ENCODE measurements at places on chromosomes 3 and 15. TPM values are rescaled to one million over a fixed set of nuclear protein-coding genes. Genes with fewer than 3 reads are reported as not detected.

GRCh38 chr15:87874896-87875711 lies 381.4 kb downstream of the NTRK3 start:
- DNase-seq: no peak
- no peak overlapping the region for H3K4me3 ChIP-seq
- H3K27ac ChIP-seq: no peak overlapping the region
- no peaks in the 10 kb centered on the region for H3K27me3 ChIP-seq
- no peaks in the 10 kb centered on the region for H3K36me3 ChIP-seq
- no peaks in the 10 kb centered on the region for H3K4me1 ChIP-seq

GRCh38 chr3:134315286-134316106 lies 58.8 kb downstream of the AMOTL2 start:
- H3K27ac ChIP-seq: no peak overlapping the region
- no peak overlapping the region for H3K4me3 ChIP-seq
- no peaks in the 10 kb centered on the region for H3K36me3 ChIP-seq
- peaks cover 25% of the 10 kb centered on the region for H3K27me3 ChIP-seq
- DNase-seq: no peak

DNA sequence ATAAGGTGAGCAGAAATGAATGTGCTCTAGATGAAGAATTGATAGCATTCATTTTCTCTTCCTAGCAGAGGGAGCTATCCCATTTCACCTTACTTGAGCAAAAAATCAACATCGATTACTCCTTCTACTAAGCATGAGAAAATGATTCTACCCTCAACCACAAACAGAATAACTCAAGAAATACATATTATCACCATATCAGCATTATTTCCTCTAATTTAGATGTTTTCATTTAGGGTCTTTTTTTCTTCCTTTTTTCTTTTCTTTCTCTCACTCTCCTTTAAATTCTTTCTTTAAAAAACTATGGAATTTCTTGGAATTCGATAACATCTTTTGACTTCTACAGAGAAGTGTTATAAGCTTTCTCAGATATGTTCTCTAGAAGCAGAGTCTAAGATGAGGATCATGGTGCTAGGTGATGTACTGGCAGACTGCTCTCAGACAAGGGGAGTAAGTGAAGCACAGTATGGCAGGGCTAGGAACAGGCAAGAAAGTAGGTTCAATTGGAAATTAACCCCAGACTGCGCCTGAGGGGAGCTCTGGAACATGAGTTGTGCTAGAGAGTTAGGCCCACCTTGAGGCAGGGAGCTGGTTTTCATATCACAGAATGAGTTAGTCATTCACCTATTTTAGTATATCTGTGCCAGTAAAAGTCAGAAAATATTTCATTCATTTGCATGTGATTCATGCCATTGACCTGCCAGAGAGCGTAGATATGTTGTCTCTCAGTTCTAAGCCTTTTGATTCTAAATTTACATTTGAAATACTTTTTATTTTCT lies 279.2 kb upstream of the KCNH8 start:
- no peaks in the 10 kb centered on the region for H3K27me3 ChIP-seq
- peaks cover 66% of the 10 kb centered on the region for H3K4me1 ChIP-seq
- peak overlapping the region; percentile 99 for H3K27ac ChIP-seq
- peak; percentile 57 for DNase-seq
- H3K36me3 ChIP-seq: peaks cover 9% of the 10 kb centered on the region
- peak overlapping the region; percentile 75 for H3K4me3 ChIP-seq

GRCh38 chr3:58222161-58222724 lies 11.5 kb upstream of the DNASE1L3 start:
- H3K4me1 ChIP-seq: peaks cover 14% of the 10 kb centered on the region
- H3K4me3 ChIP-seq: no peak overlapping the region
- peaks cover 10% of the 10 kb centered on the region for H3K27me3 ChIP-seq

DNA sequence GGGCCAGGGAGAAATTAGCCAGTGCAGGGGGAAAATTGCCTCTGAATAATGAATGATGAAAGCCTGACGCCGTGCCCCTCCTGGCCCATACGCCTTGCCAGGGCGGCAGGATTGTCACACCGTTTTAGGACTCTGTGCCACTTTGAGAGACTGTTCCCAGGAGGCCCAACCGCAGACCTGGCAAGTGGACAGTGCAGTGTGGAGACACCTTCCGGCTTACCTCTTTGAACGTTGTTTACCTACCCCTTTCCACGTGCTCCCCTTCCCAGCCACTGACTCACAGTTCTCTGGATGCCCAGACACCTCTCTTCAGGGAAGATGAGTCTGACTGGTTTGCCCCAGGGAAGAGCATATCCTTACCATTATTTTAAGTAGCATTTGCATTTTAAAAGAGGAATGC lies 84.0 kb upstream of the PXYLP1 start:
- H3K4me3 ChIP-seq: no peak overlapping the region
- H3K4me1 ChIP-seq: no peaks in the 10 kb centered on the region
- peaks cover 10% of the 10 kb centered on the region for H3K27me3 ChIP-seq

DNA sequence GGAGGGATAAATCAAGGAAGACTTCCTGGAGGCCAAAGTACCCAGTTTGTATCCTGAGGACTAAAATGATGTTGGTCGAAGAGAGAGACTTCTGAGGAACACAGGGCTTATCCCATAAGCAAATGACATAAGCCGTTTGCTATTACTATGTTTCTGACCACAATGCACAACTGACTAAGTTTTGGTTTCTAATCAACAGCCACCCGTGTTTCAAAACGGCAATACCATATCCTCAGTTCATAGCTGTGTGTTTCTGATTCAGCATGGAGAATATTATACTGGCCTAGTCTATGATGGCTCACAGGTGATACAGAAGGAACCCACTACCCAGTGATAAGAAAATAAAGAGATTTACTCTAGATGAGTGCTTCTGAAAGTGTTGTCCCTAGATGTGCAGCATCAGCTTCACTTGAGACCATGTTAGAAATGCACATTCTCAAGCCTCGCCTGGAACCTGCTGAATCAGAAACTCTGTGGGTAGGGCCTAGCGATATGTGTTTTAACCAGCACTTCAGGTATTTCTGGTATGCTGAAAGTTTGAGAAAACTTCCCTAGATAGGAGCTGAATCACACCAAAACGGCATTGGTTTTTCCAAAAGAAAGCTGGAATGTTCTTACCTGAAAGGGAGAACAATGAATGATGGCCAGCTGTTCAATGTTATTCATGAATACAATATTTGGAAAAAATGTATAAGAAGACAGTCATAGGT lies 639.7 kb upstream of the NR2F2 start:
- peaks cover 5% of the 10 kb centered on the region for H3K27me3 ChIP-seq
- no peak for DNase-seq
- H3K27ac ChIP-seq: no peak overlapping the region
- no peak overlapping the region for H3K4me3 ChIP-seq

- no peak overlapping the region for H3K27ac ChIP-seq
- peak overlapping the region; percentile 48 for H3K4me3 ChIP-seq
- H3K36me3 ChIP-seq: no peaks in the 10 kb centered on the region
- DNase-seq: no peak
- peaks cover 66% of the 10 kb centered on the region for H3K27me3 ChIP-seq
- H3K4me1 ChIP-seq: no peaks in the 10 kb centered on the region
Observed at GRCh38 chr15:29569533-29570092, 252.7 kb downstream of the TJP1 start.

DAZL gene
- total RNA-seq: not detected

GLDN gene
- total RNA-seq: not detected

MNS1 gene
- total RNA-seq: not detected
